Activated naive CD4-positive, alpha-beta T cell treated with anti-CD3 and anti-CD28 coated beads, Interleukin-2, amount 50 U/mL, for 72 hours (primary cell): ENCODE measurements at places on chromosomes 2 and 18.

DNA sequence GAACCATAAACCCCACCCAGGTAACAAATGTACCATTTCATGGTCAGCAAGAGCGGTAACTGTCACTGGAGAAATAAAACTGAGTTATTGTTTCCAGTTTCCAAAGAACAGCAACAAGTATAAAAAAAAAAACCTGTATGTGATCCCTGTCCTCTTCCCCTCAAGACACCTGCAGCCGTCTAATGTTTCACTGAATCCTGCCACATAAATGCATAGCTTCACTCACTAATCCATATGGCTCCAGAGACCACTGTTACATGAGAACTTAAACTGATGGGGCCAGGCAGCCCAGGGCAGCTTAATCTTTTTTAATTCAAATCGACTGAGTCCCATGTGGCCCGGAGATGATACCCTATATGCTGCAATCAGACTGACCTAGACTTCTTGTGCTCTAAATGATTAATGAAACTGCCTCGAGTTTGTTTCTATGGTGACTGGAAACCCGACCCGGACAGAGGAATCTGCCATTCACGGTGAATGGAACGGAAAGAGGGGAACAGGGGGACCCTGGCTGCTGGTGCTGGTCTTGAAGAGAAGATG lies 60.9 kb upstream of the SIX2 start:
- DNase-seq = no peak

DNA sequence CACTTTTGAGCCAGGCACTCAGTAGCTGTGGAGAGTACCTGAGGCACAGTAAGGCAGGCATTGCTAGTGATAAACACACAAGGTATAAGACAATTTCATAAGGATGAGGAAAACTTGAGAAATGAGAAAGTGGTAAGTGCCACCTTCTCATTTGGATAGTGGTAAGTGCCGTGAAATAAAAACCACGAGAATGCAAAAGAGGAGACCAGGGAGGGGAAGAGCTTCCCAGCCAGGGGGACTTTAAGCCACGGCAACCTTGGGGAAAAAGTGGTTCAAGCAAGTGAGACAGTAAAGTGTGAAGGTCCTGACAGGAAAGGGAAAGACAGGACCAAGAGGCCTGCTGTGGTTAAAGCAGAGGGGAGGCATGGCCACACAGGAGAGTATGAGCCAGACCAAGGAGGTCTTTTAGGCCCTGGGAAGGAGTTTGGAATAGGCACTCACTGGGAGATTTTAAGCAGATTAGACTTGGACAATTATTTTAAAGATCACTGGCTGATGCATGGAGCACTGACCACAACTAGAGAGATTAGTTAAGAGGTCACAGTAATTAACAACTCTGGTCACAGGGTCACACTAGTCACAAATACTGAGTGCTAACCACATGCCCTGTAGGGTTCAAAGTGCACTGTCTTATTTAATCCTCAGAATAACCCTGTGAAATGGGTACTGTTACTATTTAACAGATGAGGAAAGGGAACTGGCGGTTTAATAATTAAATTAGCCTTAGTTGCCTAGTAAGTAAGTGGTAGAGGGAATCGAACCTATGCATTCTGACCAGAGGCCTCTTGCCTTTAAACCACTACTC lies 50.1 kb downstream of the THOC1 start:
- DNase-seq = no peak

DNA sequence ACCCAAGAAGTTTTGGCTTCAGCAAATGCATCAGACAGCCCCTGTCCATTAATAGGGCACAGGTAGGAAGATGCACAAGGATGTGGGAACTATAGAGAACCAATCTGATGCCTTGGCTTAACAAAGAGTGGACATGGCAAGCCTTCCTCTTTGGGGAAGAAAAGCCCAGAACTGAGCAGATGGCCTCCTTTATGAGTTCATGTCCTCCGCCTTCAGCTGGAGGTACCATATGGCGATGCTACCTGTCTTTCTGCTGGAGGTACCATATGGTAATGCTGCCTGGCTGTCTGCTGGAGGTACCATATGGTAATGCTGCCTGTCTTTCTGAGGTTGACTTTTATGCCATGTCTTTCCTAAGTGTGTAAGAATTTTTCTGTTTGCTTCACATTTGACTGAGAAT lies 6.0 kb downstream of the RETREG2 start:
- DNase-seq = no peak

- no peak for DNase-seq
Measured at GRCh38 chr2:101983928-101984327, 7.8 kb upstream of the IL1R2 start.

GRCh38 chr2:48482313-48482712 lies 47.6 kb upstream of the STON1 start:
- no peak for DNase-seq
